ENCODE measurements at places on chromosomes 5 and 9.

- DNase-seq, result no peak
These were observed 121.5 kb downstream of the MVB12B start for GRCh38 chr9:126448136-126448535.

DNA sequence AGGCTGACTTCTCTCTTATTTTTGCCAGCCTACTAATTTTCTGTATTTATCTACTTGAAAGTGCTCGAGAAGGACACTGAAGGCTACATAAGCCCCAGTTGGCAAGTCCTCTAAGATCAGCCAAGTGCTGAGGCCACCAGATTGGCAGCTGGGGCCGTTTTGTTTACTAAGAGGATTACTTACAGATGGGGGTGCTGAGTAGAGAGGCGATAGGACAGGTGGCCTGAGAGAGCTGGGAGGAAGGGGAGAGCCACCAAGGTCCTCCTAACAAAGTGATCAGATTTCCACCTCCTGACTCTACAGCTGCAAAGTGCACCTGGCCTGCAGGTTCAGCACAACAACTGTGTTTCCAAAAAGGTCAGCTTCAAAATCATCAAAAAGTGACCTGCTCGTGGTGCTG, 32.9 kb downstream of the FRMD3 start:
- no peak for DNase-seq

- DNase-seq, result peak; percentile 39
These were observed at the start of gene PDGFRB for GRCh38 chr5:150155258-150156026. Gene PDGFRB (minus strand): TSS chr5:150155845. CDS start chr5:150137047, 18,798 bp downstream.

GRCh38 chr5:36704131-36704530, 97.7 kb downstream of the SLC1A3 start:
- DNase-seq, result no peak

GRCh38 chr5:56493766-56494165, 260.6 kb upstream of the ANKRD55 start:
- no peak for DNase-seq

- DNase-seq, result no peak
These were observed 1651.5 kb downstream of the EFNA5 start for GRCh38 chr5:106019261-106019660.

DNA sequence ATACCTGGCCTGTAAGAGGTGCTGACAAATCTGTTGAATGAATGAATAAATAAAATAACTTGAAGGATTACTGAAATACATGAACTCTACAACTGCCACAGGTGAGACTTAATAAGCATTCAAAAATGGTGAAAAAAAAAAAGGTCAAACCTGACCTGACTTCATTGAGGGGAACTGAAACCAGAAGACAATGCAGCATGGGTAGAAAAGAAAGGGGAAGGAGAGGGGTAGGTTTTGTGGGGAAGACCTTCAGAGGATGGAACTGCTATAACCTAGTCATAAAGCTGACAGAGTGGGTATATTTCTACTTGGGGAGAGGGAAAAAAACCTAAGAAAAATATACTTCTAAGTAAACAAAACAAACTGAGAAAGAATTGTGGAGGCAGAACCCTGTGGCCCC, 56.6 kb downstream of the RASEF start:
- no peak for DNase-seq

DNA sequence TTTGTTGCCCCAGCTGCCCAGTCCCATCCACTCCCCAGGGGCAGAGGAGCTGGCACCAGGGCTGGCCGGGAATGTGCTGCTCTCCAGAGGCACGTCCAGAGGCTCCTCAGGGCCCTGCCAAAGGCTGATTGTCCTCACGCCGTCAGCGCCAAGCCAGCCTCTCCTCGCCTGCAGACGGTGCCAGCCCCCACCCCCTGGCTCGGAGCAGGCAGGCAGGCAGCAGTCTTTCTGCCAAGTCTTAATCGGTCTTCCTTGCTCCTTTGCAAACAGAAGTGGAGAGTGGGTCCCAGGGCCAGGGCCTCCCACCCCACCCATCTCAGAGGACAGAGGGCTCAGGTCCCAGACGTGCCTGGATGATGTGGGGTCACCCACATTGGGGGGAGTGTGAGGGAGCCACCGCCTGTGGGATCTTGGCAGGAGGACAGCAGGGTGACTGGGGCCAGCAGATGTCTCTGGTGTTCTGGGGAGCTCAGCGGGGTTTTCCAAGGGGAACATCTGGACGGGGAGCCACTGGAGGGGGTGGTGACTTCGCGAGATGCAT, 36.3 kb downstream of the FAM163B start:
- no peak for DNase-seq

- DNase-seq, result no peak
These were observed 4.1 kb downstream of the RPL35 start for GRCh38 chr9:124857533-124858162.

DNA sequence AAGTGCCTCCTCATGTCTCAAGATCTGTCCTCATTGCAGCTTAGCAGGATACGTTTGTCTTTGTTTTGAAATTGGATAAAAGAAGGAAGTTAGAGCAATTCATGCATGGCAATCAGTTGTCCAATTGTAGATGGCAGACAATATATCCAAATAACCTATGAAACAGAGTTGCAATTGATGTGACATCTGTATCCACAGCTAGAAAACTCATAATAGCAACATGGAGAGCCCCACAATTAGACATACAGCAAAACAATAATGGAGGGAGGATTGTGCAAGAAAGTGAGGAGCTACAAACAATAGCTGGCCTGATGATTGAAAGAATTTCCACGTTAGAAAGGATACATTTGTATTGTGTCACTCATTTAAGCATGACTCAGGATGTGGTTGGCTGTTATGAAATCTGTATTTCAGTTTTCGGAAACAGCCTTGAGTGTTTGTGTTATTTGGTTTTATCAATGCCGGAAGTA, 132.0 kb downstream of the FAM174A start:
- DNase-seq, result no peak

DNA sequence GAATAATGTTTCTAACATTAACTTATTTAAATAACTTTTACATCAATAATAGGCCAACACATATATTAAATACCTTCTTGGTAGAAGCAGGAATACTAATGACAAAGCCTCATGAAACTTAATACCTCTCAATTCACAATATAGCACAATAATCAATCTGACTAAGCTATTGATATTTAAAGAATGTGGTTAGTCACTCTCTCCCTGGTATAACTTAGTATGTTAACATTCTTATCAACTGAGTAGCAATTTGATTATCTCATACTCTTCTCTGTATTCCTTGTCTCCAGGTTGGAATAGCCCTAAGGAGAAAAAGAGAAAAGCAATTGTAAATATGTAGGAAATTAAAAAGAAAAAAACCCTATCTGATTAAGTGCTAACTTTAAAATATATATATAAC, 4.9 kb upstream of the PGGT1B start:
- DNase-seq, result no peak

GRCh38 chr9:68847765-68848164, 142.7 kb downstream of the PIP5K1B start:
- no peak for DNase-seq

DNA sequence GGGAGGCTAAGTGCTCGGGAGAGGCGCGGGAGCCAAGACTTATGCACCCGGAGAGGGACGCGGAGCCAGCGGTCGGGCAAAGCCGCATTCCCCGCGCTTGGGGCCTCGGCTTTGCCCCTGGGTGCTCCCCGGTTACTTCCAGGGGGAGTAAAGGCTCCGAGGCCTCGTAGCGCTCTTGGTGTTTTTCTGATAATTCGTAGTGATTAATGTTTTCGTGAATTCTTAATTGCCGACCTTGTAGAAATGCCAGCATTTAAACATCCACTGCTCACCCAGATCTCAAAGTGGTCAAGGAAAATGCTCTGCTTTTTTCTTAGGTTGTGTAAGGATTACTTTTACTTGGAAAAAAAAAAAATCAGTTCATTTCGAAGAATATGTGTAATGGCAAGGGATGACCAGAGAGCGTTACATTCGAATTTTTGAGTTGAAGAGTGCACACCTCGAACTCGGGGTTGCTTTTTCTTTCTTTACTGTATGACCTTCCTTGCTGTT, 654 bp upstream of the TUT7 start:
- DNase-seq, result no peak

DNA sequence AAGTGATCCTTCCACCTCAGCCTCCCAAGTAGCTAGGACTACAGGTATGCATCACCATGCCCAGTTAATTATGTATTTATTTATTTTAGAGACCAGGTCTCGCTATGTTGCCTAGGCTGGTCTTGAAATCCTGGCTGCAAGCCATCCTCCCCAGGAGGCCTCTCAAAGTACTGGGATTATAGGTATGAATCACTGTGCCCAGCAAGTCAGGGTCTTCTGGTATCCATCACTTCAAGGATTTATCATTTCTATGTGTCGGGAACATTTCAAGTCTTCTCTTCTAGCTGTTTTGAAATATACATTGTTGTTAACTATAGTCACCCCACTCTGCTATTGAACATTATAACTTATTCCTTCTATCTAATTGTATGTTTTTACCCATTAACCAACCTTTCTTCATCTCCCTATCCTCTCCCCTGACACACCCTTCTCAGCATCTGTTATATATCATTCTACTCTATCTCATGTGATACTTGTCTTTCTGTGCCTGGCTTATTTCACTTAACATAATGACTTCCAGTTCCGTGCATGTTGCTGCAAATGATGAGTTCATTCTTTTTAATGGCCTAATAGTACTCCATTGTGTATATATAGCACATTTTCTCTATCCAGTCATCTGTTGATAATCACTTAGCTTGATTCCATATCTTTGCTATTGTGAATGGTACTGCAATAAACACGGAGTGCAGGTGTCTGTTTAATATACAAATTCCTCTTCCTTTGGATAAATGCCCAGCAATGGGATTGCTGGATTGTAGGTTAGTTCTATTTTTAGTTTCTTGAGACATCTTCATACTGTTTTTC, 26.4 kb downstream of the UTP15 start:
- no peak for DNase-seq

DNA sequence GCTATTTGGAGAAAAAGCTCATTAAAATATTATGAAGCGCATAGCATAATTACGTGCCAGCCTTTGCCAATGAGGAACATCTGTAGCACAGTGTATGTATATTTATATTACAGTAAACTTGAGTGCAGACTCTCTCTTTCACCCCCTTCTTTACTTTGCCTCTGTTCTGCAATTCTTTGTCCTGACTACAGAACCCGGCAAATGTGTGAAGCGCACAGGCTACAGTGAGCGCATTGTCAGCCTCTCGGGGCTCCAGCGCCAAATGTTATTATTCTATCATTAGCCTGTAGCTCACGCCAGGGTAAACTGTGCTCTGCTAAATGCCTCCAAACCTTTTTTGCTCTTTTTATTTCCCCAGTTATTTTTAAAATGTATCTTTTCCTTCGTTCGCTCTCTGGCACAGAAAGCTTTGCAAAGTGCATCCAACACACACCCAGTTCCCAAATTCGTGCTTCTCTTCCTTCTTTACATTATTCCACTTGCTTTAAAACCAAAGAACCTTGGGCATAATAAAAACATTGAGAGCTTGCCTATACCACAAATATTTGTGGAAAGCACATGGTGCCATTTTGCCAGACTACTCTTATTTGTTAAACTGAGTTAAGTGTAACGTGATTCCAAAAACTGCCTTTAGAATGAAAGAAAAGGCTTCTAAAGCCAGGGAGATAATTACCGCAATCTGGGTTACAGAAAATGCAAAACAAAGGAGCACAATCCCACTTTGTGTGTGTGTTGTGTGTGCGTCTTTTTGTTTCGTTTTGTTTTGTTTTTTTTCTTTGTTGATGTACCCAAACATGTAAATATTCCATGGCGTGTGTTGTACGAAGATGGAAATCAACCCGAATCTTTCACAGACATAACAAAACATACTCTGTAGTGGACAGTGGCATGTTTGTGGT, 164.1 kb upstream of the MPDZ start:
- DNase-seq, result no peak

DNA sequence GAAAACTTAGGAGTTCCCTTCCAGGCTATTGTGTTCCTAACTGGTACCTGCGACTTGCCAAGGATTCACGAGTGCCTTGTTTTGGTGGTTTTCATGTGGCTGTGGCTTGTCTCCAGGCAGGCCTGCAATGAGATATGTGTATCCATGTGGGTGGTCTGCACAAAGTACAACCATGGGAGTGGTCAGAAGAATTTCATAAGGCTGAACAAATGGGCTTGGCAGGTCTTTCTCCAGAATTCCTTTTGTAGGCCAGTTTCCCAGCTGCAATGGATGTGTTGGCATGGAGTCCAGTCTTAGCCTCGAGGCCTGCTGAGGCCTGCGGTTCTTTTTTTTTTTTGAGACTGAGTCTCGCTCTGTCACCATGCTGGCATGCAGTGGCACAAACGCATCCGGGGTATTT, 28.8 kb upstream of the MELK start:
- no peak for DNase-seq

GRCh38 chr9:5008202-5008601, 23.1 kb downstream of the JAK2 start:
- no peak for DNase-seq

DNA sequence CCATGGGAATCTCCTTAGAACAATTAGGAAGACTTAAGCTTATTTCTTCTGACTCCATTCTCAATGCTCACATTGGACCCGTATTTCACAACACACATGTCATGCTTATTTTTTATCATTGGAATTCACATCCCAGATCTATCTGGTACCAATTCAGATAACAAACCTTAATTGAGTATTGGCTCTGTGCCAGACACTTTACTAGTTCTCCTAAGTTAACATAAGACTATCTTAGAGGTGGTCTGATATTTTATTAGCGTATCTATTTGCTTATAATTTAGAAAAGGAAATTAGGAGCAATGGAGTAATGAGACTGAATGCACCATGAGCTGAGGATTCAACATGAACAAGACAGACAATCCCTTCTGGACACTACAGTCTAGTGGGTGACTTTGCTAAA, 45.1 kb downstream of the FBXL7 start:
- no peak for DNase-seq

- peak; percentile 66 for DNase-seq
These were observed 88.8 kb downstream of the ANXA2R start for GRCh38 chr5:42951293-42951840.

- DNase-seq, result no peak
These were observed 14.6 kb downstream of the IL33 start for GRCh38 chr9:6230037-6230780.

GRCh38 chr9:133635533-133636531, at the start of gene DBH:
Gene DBH (plus strand): TSS chr9:133636363. CDS start chr9:133636372, 9 bp downstream.
- DNase-seq, result no peak

DNA sequence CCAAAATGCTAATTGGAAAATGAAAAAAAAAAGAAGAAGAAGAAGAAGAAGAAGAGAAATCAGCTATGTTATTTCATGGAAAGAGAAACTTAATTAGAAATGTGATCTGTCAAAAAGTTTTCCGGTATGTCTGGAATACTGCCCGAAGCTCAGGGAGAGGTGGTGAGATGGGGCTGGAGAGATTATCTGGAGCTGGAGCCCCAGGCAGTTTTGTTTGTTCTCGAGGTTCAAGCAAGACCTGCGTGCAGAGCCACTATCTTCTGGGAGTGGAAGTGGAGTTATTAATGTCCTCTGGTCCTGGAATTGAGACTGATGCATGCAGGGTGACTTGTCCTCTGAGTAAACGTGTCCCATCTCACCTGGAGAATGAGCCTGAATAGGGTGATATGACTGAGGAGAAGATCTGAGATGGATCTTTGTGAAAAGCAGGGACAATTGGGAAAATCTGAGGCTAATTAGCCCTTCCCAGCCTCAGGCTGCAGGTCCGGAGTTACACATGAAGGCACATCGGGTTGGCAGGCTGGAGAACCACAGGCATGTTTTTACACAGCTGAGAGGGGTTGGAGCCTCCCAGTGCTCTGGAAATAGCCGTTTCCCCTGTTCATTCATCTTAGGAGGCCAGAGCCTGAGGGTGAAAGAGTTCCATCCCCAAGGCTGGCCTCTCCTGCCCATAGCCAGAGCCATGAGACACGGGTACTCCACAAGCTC, 70.5 kb downstream of the OLFM1 start:
- DNase-seq, result no peak

- DNase-seq, result no peak
These were observed 16.9 kb downstream of the FBXW5 start for GRCh38 chr9:136927343-136928271.

Measured in stimulated activated CD4-positive, alpha-beta T cell treated with anti-CD3 and anti-CD28 coated beads, Interleukin-4, amount 100 ng/mL, for 1 hour (primary cell).